ENCODE measurements at places on chromosomes 11 and 22.

DNA sequence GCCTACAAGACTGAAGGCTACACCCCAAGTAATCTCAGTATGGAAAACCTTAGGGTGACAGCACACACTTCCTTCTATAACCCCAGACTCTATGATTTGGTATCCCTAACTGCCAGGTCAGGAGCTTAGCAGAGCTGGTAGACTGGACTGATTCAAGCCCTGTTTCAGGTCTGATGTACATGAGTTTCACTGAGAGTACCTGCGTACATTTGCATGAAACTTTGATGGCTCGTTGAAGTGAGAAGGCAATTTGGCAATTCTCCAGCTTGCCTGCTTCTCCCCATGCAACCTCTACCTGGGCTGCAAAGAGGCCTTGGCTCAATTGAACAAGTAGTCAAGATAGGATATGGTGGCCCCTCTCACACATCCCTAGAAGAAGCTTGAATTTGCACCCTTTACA is 10.2 kb downstream of the FIBIN start:
- no peak for DNase-seq

DNA sequence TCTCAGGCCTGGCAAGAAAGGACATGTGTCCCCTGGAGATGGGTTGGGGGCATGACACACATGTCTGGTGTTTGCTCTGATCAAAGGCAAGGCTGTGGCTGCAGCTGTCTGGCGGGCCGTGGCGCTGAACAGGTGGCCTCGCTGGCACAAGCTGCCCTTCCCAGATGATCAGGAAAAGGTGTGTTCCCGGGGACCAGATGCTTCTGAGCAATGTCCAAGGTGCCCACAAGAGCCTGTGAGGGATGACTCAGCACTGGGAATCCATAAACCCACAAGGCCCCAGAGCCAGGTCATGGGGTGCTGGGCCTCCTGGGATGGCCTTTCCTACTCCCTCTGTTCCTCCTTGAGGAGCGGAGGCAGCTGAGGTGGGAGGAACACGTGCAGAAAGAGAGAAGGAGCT is 9.7 kb upstream of the LRP5 start:
- DNase-seq: no peak

DNA sequence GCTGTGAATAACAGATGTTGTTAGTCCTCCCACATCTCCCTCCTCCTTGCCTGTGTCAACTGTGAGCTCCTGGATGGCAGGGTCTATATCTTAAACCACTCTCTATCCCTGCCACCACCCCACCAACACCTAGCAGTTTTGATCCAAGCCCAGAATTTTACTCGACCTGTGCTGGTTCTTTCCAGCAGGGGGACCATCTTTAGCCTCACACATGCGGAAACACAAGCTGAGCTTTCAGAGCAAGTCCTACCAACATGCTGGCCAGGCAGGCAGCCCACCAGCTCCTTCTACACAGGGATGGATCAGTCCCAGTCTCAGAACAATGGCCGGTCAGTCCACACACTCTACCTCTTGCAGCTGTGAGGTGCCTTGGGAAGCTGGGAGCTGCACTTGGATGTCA is 231.5 kb downstream of the NXPE2 start:
- no peak for DNase-seq

DNA sequence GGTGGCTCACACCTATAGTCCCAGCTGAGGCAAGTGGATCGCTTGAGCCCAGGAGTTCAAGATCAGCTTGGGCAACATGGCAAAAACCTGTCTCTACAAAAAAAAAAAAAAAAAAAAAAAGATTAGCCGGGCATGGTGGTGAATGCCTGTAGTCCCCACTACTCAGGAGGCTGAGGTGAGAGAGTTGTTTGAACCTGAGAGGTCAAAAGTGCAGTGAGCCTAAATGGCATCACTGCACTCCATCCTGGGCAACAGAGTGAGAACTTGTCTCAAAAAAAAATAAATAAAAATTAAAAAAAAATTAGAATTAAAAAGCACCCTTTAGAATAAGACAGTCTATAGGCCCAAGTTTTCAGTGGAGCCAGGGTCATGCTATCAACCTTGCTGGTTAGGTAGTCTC is 95.5 kb downstream of the PDHX start:
- DNase-seq: no peak

DNA sequence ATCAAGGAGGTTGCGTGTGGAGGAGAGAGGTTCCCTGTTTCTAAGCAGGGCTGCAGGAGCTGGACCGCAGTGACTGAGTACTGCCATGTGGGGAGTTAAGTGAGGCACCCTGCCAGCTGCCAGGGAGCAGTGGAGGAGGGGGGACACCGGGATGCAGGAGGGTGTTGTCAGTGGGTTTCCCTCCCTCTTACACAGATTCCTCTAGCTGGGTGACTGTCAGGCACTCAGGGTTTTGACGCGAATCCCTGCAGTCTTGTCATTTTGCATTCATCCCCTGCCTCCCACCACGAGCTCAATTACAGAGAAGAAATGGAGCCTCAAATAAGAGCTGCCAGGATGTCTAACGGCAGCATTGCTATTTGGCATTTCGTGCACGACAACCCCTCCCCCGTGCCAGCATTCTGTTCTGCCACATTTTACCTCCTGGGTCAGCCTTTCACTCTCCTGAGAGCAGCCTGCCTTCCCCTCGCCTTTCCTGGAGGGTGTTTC is 119.8 kb upstream of the SORL1-AS1 start:
- no peak for DNase-seq

GRCh38 chr11:62702246-62702645 is 5.0 kb downstream of the BSCL2 start:
- DNase-seq: no peak

GRCh38 chr22:37607010-37607934 is 1.4 kb upstream of the GGA1 start:
- peak; percentile 80 for DNase-seq

DNA sequence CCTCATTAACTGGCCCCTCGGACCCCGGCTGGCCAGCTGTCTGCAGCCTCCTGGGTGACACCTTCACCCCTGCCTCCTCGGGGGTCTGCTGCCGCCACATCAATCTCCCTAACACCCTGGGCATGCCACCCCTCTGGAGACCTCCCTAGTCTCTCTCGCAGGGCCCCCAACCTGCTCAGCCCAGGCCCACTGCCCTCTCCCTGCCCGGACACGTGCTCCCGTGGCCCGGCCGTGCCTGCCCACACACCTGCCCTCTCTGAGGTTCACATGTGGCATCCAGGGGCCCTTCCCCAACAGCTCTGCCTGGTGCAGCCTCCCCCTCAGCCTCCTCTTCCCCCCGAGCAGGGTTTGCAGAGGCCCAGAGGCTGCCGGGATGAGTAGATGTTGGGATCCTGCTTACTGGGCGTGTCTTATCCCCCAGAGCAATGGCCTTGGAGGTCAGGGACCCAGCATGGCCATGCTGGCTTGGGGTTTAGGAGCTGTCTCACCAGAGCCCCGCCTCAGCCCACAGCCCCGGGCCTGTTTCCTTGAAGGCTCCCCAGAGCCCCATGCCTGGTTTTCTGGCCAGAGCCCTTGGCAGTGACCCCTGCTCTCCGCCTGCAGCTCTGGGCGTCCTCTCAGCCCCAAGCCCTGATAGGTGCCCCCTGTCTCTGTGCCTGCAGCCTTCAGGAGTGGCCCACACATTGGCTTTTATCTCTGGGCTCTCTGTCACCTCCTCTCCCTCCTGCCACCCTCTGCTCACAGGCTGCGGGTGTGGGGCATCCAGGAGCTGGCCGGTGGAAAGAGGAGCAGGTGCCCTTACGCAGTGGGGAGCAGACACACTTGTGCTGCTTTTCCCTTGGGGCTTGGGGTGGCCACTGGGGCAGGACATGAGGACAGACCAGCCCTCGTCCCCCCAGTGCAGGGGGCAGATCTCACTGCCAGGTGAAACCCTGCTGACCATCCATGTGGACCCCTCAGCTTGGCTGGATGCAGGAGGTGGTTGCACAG is 25.7 kb upstream of the SEPTIN5 start:
- DNase-seq: no peak

GRCh38 chr11:13674799-13675509 is 6.5 kb downstream of the FAR1 start:
- DNase-seq: no peak

GRCh38 chr11:15113381-15113780 is 1.3 kb upstream of the INSC start:
- DNase-seq: no peak

GRCh38 chr11:38009932-38010331 is 1411.9 kb upstream of the RAG2 start:
- no peak for DNase-seq

- no peak for DNase-seq
Measured at GRCh38 chr11:79515781-79516180, 75.0 kb upstream of the TENM4 start.

DNA sequence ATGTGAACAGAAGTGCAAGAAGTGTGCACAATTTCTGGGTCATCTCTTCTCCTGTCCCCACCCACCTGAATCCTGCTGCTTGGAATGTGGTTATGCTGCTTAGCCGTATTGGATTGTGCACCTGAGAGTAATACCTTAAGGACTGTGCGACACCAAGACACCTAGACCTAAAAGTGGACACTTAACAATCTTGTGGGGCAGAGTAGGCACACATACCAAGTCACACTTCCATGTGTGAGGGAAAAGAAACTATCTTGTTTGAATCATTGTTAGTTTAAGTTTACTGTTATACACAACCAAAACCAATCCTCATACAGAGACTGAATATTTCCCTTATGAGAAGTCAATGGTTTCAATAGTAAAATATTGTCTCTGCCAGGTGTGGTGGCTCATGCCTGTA is 93.7 kb downstream of the CCDC83 start:
- DNase-seq: no peak

DNA sequence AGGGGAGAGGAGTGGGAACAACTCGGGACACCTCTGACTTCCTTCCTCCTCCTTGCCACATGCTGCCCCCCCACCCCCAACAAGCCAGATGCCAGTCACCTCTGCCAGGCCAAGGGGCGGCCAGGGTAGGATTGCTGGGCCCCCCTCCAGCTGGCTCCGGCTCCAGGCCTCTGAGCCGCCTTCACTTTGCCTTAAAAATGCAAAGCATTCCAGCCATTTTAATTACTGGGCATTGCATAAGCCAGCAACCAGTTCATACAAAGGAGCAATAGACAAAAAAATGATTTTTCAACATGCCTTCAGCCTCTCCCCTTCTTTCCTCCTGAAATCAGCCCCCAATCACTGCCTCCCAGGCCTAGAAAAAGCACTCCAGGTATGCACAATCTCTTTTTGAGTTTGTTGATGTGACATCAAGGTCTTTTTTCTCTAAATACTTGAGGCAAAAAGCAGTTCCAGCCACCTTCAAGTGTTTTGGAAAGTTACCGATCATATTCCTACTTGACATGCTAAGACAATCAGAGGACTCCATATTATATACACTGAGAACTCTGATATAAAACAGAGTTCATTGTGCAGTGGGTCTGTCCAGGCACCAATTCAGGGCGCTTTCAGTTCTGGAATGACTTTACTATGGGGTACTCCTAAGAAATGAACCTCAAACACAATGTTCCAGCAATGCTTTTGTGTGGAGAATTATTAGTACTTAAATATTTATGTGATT is 12.4 kb upstream of the TIMP3 start:
- DNase-seq: no peak

- peak; percentile 12 for DNase-seq
Measured at GRCh38 chr11:74311352-74311926, at the start of gene P4HA3. Gene P4HA3, minus strand, starts transcription at chr11:74311640. Its CDS starts 29 bp downstream, at chr11:74311611.

- no peak for DNase-seq
Measured at GRCh38 chr22:29587938-29588699, 7.2 kb upstream of the NIPSNAP1 start.

DNA sequence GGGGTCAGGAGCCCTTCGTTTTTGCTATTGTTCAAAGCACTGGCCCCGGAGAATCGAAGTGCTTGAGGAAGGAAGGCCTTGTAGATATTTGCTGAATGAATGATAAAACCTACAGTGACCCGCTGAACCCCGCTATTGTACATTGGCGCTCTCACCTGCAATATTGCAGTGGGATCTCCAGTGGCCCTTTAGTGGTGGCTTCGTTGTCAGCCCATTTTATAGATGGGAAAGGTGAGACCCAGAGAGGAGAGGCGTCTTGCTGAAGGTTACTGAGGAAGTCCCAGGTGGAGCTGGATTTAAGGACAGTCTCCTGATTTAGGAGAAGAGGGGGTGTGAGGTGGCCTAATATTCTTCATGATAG is 1.2 kb downstream of the CDC42EP2 start:
- no peak for DNase-seq

- no peak for DNase-seq
Measured at GRCh38 chr11:92168936-92169335, 55.7 kb upstream of the FAT3 start.

DNA sequence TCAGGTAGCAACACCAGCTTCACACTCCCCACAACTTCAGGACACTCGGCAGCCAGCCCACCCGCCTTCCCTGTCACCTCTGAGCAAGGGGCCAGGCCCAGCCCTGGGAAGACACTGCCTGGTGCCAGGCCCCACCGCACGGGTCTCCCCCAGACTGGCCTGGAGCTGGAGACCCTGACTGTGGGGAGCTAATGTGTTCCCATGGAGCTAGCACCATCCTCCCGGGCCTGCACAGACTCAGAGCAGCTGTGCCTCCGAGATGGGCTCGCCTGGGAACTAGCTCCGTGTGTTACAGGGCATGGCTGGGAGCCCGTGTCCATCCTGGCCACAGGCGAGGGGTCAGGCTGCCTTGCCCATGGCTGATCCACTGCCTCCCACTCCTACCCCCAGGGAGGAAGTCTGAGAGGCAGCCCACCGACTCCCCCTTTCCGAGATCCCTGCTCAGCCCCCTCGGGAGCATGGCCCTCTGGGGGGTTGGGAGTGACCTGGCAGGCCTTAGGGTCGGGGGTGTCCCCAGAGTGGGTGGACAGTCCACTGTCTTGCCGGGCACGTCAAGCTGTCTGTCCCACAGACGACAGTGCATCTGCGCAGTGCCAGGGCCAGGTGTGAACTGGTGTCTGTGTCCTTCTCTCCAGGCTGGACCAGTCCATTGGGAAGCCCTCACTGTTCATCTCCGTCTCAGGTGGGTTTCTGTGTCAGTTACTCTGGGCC is 76.7 kb upstream of the KCNQ1OT1 start:
- DNase-seq: no peak

DNA sequence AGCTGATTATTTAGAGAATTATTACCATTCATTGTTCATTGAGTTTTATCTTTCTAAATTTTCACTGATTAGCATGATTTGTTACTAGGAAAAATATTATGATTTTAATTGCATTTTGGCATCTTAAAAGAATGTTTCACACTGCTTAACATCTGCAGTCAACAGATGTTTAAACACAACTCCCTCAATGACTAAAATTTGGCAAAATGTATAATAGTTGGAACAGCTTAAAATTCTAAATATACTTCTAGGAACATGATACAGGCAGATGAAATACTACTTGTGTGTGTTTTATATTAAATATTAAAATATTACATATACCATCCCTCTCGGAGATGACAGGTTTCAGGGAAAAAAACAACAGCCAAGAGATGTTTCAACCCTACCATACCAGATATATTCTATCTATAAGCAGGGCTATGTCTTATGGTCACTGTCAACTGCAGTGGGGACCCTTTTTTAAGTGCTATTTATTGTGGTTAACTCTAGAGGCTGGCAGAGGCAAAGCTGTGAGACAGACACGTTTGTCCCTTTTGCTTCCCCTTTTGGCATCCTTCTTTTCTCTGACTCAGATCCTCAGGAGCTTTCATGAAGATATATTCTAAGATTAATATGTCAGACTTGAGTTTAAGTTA is 81.9 kb downstream of the BDNF start:
- DNase-seq: no peak

- DNase-seq: no peak
Measured at GRCh38 chr22:18987765-18988164, 51.7 kb upstream of the PRODH start.

- DNase-seq: no peak
Measured at GRCh38 chr11:126948563-126948962, 52.0 kb downstream of the KIRREL3 start.
